ENCODE measurements at places on chromosomes 2 and 18.

DNA sequence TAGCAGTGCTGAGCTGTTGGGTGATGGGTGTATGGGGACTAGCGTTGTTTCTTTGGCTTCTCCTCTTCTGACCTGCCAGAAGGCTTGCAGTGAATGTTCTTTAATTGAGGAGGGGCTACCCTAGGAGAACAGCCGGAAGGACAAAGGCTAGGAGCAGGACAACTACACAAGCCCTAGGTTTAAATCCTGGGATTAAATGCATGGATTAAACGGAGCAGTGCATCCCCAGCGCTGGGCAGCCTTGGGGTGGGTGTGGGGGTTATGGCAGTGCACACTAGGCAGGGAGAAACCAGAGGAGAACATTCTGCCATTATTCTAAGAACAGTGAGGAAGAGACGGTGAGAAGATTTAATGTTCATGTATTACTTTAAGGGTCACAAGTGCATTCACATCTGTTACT is 86.4 kb upstream of the MCFD2 start:
- DNase-seq = no peak

DNA sequence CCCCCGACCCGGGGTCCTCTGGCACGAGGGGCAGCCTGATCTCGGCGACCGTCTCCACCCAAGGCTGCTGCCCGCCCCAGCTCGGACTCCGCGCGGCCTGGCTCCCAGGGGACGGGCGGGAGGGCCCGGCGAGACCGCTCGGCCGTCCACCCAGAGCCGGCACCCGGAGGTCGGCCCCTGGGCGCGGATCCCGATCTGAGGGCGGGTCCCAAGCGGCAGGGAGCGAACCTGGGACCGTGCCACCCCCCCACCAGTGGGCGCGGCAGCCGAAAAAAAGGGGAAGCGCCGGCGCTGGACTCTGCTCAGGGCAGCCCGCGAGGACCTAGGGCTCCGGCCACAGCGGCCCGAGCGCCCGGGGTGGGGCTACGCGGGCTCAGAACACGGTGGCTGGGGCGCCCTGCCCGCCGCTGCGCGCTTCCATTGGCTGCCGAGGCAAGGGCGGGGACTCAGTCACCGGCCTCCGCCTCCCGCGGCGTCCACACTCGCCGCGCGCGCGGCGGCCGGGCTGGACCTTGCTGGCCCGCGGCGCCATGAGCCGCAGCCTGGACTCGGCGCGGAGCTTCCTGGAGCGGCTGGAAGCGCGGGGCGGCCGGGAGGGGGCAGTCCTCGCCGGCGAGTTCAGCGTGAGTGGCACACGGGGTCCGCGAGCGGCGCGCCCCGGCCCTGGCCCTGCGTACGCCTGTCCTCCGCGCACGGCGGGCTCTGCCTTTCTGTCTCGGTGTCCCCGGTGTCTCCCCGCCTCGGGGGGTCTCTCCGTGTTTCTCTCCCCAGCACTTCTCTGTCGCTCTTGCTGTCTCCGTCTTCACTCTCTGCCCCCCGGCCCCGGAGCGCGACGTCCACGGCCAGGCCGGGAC is at the start of gene PTPN18:
PTPN18 (plus strand) TSS at position 479 of the 854 bp plus-strand sequence; CDS start at position 531, 52 bp downstream.
- DNase-seq = peak; percentile 47

DNA sequence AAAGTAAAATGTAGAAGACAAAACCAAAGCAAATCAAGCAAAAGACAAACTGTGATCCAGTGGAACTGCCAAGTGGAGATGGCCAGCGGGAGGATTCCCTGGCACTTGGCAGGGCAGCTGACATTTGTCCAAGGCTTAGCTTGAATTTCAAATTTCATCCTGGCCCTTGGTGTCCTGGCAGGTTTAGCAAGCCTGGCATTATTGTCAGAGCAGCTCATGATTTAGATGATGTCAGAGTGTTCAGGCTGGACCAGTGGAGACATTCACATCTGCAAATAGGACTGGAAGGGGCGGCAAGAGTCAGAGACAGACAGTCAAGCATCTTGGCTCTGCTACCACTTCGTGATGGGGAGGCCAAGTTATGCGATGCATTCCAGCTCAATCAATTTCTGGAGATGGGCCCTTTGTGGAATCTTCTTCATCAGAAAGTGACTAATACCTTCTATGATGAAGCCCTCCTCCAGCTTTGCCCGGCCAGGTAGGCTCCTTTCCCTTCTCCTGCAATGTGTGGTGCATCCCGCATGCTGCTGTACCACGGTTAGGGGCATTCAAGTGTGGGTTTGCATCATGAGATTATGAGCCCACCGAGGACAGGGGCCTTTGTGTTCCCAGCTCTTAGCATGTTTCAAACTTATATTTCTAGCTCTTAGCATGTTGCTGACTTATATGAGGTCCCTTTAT is 199.7 kb downstream of the ANKRD30B start:
- no peak for DNase-seq

- DNase-seq = no peak
Measured at GRCh38 chr2:12487253-12488004, 229.3 kb upstream of the TRIB2 start.

DNA sequence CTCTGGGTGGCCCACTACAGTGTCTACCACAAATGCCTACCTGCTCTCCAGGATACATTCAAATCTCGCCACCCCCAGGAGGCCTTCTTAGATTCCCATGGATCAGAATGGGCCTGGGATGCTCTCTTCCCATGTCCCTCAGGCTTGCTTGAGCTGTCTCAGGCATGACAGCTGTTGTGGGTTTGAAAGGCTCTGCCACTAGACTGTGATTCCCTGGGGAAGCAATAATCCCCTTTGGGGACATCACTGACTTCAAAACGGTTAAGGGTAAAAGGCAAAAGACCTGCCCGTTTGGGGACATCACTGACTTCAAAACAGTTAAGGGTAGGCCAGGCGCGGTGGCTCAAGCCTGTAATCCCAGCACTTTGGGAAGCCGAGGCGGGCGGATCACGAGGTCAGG is 35.8 kb upstream of the ZNF516 start:
- no peak for DNase-seq
